Activated CD8-positive, alpha-beta memory T cell treated with anti-CD3 and anti-CD28 coated beads for 1 hour (primary cell): ENCODE measurements at places on chromosomes 3 and 15.
A peak's percentile ranks its signal among the peaks of the same experiment; 100 is the strongest.

DNA sequence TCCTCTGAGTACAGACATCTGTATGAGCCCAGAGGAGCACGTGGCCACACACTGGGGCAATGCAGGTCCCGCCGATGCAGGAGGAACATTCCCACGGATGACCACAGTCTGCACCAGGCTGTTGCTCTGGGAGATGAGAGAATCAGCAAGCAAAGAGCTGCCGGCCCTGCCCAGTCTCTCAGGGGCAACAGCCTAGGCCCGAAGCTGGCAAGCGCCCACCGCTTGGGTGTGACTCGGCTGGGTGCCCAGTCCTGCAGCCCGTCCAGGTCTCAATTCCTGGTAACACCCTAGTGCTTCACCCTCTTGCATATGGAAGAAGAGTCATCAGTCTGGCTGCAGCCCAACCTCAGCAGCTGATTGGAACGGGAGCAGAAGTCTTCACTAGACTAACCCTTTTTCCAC, 153.7 kb upstream of the HES1 start:
- no peak for DNase-seq

DNA sequence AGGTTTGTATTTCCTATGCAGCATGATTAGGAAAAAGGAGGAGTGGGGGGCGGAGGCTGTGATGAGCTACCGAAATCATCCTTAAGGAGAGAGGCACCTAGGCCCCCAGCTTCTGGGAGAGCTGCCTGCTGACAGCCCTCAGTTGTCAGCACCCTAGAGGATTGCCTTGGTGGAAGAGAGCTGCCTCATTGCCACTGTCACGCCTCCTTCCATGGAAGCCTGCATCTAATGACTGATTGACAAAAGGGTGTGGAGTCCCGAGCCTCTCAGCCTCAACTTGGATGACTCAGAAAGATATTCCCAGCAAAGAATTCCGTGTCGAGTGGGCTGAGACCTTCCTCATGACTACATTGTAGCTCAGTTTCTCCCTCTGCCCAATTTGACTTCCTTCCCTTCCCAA, 320.4 kb upstream of the PROK2 start:
- DNase-seq = no peak

GRCh38 chr3:188918093-188918492, 253.7 kb upstream of the TPRG1 start:
- no peak for DNase-seq

DNA sequence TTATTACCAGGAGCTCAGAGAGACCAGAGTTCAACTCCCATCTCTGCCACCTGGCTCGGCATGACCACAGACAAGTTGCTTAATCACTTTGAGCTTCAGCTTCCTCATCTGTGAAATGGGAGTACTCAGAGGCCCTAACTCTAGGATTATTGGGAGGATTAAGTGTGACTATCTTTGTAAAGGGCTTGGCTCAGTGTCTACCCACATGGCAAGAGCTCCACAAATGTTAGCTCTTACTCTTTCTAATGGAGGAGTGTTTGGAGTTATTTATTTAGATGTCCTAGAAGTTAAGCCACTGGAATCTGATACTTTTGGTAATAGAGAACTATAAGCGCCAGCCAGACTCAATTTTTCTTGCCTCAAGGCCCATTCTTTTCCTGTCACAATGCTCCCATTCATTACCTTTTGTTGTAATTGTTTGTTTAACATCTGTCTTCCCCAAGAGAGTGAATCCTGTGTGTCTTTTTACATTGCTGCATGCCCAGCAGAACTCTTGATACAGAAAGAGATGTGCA, 12.3 kb upstream of the LMCD1 start:
- no peak for DNase-seq

DNA sequence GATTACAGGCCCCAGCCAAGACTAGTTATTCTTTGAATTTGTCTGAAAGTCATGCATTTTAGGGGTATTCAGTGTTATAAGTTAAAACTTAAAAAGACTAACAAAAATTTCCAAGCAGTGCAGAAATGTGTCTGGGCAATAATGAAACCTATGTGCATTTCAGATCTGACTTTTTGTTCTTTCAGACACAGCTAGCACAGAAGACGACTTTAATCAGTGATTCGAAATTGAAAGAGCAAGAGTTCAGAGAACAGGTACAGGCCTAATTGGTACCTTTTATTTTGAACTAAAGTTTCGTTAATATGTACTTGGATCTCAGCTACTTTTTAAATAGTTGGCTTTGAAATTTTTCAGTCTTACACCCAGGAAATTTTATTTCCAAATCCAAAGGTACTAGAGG, 163.1 kb upstream of the LRRFIP2 start:
- no peak for DNase-seq

GRCh38 chr3:149134575-149134974, 5.1 kb downstream of the HPS3 start:
- no peak for DNase-seq

DNA sequence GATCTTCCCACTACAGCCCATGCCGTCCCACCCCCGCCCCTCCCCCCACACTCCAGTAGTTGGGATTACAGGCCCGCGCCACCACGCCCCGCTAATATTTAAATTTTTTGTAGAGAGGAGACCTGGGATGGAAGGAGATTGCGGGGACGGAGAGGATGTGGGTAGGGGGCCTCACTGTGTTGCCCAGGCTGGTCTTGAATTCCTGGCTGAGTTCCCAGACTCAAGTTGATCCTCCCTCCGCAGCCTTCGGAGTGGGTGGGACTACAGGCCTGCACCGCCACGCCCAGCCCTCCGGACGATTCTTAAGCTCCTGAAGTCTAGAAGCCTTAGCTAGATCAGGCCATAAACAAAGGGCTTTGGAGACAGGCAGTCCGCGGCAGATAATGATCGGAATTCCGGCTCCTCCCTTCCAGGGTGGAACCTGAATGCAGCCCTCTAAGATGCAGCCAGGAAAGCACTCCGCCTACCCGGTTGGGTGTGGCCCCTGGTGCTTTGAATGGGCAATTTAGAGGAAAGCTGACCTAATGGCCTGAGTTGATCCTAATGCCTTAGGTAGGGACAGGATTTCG, at the start of gene DPPA2:
TSS of gene DPPA2 (minus strand) at position 356 of the 569 bp plus-strand sequence. CDS start 1,975 bp downstream, outside the sequence.
- DNase-seq = no peak

GRCh38 chr3:33131331-33132018, 17.7 kb downstream of the CRTAP start:
- DNase-seq = no peak

- no peak for DNase-seq
Observed at GRCh38 chr15:70503798-70504298, 259.5 kb downstream of the UACA start.

DNA sequence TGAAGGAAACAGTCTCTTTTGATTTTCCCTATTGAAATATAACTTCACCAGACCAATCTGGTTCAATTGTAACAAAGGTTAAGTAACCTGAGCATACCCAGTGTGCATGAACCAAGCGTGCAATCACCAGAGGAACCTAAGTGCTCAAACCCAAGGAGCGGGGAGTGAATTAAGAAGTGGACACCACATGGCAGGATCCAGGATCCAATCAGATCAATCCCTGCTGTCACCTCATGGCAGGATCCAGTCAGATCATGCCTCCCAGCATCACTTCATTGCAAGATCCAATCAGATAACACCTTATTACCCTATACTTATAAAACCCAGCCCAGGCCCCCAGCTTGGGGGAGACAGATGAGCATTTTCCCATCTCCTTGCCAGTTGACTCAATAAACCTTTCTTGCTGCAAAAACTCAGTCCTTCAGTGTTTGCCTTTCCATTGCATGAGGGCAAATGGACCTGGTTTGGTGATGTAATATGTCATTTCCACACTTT, 38.9 kb upstream of the RNU6-1 start:
- no peak for DNase-seq

- DNase-seq = no peak
Observed at GRCh38 chr3:65035246-65035645, 347.4 kb upstream of the ADAMTS9 start.

- DNase-seq = peak; percentile 35
Observed at GRCh38 chr3:8629151-8630021, 15.2 kb downstream of the SSUH2 start.

DNA sequence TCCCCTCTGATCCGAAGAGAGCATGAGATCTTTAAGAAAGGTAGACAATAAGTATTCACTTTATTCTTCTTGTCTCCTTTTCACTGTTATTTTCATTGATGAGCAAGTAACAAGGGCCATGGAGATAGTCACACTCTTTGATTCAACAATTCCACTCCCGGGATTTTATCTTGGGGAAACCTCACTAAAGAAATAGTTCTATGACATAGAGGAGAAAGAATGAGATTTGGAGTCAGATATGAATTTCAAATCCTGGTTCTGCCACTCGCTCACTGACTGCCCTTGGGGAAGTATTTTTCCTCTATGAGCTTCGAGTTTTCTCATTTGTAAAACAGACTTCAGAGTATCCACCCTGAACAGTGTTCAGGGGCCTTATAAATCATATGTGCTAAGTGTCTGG, 514.6 kb downstream of the NLGN1 start:
- no peak for DNase-seq

DNA sequence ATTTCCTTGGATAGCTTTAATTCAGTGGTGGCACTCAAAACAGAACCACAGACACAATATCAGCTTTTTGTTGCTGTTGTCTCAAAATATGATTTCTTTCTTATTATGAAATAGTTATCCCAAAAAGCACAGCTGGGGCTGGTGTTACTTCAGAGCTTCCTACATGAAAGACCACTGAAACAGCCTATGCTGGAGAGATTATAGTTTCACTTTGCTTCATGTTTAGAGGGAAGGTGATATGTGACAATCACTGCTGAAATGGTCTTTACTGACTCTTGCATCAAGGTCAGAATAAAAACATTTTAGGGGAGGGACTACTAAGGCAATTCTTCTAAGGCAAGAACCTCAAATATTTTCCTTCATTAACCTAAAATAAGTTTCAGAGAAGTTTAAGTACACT, 190.7 kb downstream of the TNIK start:
- no peak for DNase-seq
